ENCODE measurements at places on chromosomes 13 and 19.

- DNase-seq, result no peak
Measured at GRCh38 chr13:102779436-102780159, 6.0 kb upstream of the TEX30 start.

DNA sequence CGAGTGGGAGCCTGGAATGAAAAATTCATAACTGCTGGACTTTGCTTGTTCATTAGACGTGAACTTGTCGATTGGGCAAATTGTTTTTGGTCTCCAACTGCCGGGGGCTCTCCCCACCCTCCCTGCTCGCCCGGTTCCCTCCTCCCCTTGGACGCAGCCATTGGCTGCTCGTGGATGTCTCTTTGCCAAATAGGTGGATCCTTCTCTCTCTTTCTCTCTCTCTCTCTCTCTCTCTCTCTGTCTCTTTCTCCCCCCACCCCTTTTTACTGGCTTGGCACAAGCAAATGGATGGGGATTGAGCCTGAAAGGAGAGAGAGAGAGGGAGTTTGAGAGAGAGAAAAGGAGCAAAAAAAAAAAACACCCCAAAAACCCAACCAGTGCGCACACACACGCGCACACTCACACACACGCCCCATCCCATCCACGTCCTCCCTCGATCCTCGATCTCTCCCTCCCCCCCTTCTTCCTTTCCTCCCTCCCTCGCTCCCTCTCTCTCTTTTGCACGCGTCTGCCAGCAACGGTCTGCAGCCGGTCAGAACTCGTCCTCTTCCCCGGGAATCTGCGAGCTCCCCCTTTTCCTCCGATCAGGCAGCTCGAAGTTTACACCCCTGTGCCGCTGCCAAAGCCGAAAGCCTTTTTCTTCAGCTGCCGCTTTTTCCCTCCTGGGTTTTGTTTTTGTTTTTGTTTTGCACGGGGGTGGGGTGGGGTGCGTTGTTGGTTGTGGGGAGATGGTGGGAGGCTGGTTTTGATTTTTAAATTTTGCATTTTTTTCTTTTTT, 27.8 kb downstream of the NFIX start:
- peak; percentile 53 for DNase-seq

GRCh38 chr13:109271061-109271460, 515.3 kb downstream of the IRS2 start:
- DNase-seq, result no peak

- DNase-seq, result no peak
Measured at GRCh38 chr19:3160219-3160618, 18.4 kb upstream of the S1PR4 start.

DNA sequence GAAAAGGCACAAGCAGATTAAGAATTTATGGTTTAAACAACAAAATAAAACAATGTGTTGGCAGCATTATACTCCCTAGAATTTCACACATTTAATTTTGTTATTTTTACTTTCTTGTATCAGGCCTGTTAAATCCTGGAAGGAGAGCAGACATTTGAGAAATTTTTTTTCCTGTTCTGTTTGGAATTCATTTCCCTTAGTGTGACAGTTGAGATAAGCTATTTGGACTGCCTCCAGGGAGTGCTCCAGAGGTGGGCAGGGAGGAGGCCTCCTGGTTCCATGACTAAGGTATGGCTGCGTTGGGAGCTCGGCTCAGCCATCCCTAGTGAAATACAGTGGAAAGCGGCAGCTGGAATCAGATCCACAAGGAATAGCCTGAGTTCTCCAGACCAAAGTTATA, 185.7 kb downstream of the KCNRG start:
- DNase-seq, result no peak

DNA sequence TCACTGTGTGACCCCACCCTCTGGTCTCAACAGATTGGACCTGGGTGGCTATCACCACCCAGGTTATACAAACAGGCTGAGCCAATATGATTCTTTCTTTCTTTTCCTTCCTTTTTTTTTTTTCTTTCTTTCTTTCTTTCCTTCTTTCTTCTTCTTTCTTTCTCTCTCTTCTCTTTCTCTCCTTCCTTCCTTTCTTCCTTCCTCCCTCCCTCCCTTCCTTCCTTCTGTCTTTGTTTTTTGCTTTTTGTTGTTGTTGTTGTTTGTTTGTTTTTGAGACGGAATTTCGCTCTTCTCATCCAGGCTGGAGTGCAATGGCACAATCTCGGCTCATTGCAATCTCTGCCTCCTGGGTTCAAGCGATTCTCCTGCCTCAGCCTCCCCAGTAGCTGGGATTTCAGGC, 17.0 kb upstream of the PTPRS start:
- no peak for DNase-seq

DNA sequence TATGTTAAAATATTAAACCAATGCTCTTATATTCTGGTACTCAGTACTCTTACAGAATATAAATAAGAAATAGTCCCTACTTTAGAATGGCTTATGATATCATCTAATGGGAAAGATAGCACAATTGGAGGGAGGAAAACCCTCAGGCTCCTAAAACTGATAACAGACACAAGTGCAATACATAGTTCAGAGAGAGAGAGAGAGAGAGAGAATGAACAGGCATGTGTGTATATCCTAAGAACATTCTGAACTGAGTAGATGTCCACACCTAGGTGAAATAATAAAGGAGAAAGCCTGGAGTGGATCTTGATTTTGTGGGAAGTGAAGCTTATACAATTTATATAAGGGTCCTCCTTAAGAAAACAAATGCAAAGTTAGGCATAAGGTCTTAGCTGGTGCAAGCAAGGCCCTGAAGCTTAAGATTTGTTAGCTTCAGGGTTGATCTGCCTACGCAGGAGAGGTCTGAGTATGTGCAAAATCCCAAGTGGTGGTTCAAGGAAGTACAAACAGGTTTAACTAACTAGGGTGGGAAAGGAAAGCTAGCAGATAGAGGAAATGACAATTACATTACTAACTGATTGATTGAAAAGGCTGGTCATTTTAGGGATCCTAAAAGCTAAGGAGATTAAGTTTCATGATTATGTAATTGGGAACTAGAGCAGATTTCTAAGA, 53.3 kb downstream of the SOX21 start:
- DNase-seq, result no peak

DNA sequence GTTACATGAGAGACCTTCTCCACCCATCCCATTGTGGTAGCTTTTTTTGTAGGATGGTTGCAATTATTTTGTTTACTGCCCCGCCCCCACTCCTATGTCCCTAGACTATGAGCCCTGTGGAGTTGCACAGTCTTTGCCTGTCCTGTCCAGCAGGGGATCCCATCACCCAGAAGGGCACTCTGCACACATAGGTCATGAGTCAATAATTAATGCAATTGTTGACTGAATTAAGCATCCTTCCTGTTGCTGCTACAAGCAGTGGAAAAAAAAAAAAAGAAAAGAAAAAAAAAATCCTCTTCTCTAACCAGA, 14.2 kb downstream of the C19orf81 start:
- DNase-seq, result no peak

DNA sequence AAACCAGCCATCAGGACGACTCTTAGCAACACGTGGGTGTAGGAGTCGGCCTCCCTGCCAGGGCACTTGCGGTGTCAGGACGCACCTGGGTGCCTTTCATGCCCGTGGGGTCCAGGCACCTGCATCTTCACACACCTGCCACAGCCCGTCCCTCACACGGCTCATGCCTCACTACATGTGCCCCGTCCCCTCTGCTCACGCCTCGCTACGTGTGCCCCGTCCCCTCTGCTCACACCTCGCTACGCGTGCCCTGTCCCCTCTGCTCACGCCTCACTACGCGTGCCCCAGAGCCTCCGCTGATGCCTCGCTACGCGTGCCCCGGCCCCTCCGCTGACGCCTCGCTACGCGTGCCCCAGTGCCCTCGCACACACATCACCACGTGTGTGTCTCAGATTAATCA, 58.0 kb upstream of the F7 start:
- no peak for DNase-seq

DNA sequence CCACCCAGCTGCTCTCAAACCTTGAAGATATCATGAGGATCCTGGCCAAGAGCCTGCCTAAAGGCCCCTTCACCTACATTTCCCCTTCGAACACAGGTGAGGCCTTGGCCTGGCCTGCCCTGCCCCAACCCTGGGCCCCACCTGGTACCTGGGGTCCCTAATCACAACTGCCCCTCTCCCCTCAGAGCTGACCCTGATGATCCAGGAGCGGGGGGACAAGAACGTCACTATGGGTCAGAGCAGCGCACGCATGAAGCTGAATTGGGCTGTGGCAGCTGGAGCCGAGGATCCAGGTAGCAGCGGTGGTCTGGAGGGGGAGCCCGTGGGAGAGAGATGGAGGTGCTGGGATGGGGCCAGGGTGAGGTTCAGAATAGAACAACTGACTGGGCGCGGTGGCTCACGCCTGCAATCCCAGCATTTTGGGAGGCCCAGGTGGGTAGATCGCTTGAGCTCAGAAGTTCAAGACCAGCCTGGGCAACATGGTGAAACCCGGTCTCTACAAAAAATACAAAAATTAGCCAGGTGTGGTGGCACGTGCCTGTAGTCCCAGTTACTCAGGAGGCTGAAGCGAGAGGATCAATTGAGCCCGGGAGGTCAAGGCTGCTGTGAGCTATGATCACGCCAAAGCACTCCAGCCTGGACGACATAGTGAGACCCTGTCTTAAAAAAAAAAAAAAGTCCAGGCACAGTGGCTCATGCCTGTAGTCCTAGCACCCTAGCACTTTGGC, 17.5 kb downstream of the DDX39A start:
- no peak for DNase-seq

DNA sequence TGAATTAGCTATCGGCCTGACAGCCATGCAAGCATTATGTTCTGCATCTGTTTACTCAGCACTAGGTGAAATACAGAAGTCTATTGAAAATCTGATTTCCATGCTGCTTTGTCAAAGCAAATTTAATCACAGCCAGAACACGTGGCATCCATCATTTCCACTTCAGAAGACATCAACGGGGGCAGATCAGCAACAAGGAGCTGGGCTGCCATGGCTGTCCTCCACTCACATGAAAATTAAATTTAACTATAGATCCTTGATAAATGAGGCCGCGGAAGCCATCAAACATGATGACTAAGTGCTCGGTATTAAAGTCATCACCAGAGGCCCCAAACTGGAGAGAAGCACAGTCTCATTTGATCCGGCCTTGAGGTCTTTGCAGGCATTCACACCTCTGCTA, 443.5 kb downstream of the HS6ST3 start:
- no peak for DNase-seq

- DNase-seq, result peak; percentile 89
Measured at GRCh38 chr19:15449620-15450527, at the start of gene WIZ. Gene WIZ, minus strand, starts transcription at chr19:15449956. Its CDS starts 1,649 bp downstream, at chr19:15448307.

DNA sequence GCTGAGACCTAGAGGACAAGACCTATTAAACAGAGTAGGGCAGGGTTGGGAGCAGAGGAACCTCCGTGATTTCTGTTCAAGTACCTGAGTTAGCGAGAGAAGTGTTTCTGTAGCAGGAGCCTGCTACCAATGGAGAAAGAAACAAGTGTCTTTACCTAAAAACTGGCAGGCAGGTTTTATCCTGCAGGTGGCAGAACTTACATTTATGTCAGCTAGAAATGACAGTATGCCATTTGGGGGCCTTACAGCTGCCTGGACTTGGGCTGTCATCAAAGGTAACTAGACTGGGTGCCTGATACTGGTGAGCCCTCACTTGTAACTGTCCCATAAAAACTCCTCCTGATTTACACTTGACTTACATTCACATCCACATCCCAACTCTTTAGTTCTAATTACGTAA, 185.3 kb upstream of the MIR17HG start:
- DNase-seq, result peak; percentile 18

DNA sequence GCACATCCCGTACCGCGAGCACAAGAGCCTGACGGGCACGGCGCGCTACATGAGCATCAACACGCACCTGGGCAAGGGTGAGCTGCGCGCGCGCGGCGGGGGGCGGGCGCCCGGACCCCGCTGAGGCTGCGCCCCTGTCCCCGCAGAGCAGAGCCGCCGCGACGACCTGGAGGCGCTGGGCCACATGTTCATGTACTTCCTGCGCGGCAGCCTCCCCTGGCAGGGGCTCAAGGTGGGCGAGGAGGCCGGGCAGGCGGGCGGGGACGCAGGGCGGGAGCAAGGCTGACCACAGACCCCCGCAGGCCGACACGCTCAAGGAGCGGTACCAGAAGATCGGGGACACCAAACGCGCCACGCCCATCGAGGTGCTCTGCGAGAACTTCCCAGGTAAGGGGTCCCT, 36.5 kb downstream of the BTBD2 start:
- no peak for DNase-seq

DNA sequence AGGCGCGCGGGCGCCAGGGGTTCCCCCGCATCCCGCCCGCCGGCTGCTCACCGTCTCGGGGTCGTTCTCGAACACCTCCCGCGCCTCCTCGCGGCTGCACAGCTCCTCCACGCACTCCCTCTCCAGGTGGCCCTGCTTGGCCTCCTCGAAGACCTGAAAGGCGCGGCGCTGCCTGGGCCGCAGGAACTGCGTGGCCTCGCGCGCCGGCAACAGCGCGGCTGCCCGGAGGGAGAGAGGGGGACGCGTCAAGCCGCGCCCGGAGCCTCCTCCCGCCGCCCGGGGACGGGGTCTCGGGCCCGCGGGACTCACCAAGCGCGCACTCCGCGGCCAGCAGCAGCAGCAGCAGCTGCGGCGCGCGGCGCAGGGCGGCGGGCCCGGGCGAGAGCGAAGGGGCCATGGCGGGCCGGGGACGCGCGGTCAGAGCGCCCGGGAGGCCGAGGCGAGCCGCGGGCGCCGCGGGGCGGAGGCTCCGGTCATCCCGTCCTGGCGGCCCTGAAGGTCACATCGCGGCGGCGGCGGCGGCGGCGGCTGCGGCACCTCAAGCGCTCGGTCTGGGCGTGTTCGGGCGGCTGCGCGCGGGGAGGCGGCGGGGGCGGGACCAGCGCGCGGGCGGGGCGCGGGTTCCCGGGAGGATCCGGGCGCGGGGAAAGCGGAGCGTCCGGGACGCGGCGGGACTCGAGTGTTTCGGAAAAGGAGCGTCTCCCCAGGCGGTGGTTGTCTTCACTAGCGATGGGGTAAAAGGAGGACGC, at the start of gene GAS6:
Gene GAS6 (minus strand): TSS at position 553 of the 749 bp plus-strand sequence. CDS start 156 bp downstream, at position 397.
- DNase-seq, result peak; percentile 80

DNA sequence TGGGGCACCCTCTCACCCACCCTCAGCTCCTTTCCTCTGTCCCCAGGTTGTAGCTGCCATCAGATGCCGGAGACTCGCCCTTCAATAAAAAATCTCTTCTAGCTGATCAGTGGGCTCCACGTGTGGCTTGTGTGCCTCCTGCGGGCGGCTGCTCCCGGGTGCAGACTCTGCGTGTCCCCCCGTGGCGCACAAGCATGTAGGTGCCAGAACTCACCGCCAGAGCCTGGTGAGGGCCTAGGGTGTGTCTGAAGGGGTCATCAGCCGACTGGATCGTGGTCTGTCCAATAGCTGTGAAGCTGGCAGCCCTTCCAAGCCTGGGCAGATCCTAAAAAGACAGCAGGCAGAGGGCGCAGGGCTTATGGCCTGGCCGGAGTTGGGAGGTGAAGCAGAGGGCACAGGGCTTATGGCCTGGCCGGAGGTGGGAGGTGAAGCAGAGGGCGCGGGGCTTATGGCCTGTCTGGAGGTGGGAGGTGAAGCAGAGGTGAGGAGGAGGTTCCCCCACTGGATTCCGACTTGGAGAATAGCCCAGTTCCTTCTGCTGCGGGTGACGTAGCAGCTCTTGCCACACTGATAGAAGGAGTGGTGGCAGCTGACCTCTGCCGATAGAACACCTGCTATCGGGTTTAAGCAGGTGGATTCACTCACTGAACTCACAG, 11.7 kb downstream of the NOP53 start:
- peak; percentile 92 for DNase-seq

GRCh38 chr19:4728871-4729270, 5.2 kb upstream of the DPP9 start:
- DNase-seq, result no peak

Measured in small intestine (tissue), 16 donors.